Astrocyte (in vitro differentiated cells and primary cell): ENCODE measurements at places on chromosomes 5 and 9. TPM values are rescaled to one million over a fixed set of nuclear protein-coding genes. Genes with fewer than 3 reads are reported as not detected.

The GRIA1 gene
- total RNA-seq: 4.2 and 5.4 TPM in 2 replicates

The NUP155 gene
- 26.7 and 28.8 TPM in 2 replicates for total RNA-seq

The NRG2 gene
- 0.46 and 0.54 TPM in 2 replicates for total RNA-seq

The SH3GLB2 gene
- total RNA-seq: 35.0 and 38.0 TPM in 2 replicates

DNA sequence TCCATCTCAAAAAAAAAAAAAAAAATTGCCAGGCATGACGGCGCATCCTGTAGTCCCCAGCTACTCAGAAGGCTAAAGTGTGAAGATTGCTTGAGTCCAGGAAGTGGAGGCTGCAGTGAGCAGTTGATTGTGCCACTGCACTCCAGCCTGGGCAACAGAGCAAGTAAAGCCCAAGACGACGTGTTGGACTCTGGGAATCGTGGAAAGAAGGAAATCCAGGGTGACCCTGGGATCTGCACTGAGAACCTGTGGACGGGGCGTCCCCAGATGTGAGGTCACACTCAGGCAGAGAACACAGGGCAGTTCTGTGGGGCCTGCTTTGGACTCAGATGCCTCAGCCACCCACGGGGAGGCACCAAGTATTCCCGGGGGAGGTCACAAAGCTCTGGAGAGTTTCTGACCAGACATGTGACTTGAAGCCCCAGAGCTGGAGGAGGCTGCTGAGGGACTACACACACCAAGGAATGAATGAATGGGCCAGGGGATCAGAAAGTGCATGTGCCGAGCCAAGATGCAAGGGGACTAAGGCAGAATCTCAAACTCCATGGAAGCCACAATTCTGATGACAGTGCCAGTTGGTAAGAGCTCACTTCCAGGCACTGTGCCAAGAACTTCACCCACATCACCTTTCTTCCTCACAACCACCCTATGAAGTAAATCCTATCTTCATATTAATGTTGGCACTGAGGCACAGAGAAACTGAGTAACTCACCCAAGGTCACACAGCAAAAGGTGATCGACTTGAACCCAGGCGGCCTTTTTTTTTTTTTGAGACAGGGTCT is 12.9 kb downstream of the DYNC2I2 start:
- no peaks in the 10 kb centered on the region for H3K4me1 ChIP-seq
- H3K27me3 ChIP-seq: no peaks in the 10 kb centered on the region
- H3K27ac ChIP-seq: no peak overlapping the region

- no peak overlapping the region for H3K4me3 ChIP-seq
- no peak overlapping the region for H3K27ac ChIP-seq
- no peaks in the 10 kb centered on the region for H3K4me1 ChIP-seq
- no peaks in the 10 kb centered on the region for H3K27me3 ChIP-seq
These were observed 51.4 kb downstream of the SMARCA2 start for GRCh38 chr9:2066312-2067273.

- DNase-seq: peak; percentile 42
- H3K36me3 ChIP-seq: peaks cover 40% of the 10 kb centered on the region
- no peaks in the 10 kb centered on the region for H3K27me3 ChIP-seq
- H3K4me3 ChIP-seq: no peak overlapping the region
- H3K4me1 ChIP-seq: no peaks in the 10 kb centered on the region
- H3K27ac ChIP-seq: no peak overlapping the region
These were observed 72.6 kb downstream of the SMARCA2 start for GRCh38 chr9:2087500-2088313.

GRCh38 chr9:127133739-127134167 is 11.3 kb upstream of the ANGPTL2 start:
- H3K4me3 ChIP-seq: peak overlapping the region; percentile 30
- DNase-seq: peak; percentile 85
- peaks cover 7% of the 10 kb centered on the region for H3K27me3 ChIP-seq
- no peaks in the 10 kb centered on the region for H3K36me3 ChIP-seq

DNA sequence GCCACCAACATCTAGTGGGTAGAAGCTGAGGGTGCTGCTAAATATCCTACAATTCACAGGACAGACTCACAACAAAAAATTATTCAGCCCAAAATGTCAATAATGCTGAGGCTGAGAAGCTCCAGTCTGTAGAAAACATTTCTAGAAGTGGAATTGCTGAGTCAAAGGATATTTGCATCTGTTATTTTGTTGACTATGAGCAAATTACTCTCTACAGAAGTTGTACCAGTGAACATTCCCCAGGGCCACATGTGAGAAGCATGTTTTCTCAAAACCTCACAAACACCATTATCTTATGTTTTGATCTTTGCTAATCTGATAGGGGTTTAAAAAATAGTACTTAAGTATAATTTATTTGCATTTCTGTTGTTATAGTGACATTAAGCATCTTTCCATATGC is 15.4 kb downstream of the ITK start:
- H3K27me3 ChIP-seq: peaks cover 5% of the 10 kb centered on the region
- no peak for DNase-seq
- H3K4me1 ChIP-seq: no peaks in the 10 kb centered on the region
- H3K27ac ChIP-seq: no peak overlapping the region
- H3K4me3 ChIP-seq: no peak overlapping the region
